ENCODE measurements at places on chromosomes 16 and 17. TPM values are rescaled to one million over a fixed set of nuclear protein-coding genes. Genes with fewer than 3 reads are reported as not detected.
A peak's percentile ranks its signal among the peaks of the same experiment; 100 is the strongest.

Gene MT1H
- total RNA-seq: not detected

DNA sequence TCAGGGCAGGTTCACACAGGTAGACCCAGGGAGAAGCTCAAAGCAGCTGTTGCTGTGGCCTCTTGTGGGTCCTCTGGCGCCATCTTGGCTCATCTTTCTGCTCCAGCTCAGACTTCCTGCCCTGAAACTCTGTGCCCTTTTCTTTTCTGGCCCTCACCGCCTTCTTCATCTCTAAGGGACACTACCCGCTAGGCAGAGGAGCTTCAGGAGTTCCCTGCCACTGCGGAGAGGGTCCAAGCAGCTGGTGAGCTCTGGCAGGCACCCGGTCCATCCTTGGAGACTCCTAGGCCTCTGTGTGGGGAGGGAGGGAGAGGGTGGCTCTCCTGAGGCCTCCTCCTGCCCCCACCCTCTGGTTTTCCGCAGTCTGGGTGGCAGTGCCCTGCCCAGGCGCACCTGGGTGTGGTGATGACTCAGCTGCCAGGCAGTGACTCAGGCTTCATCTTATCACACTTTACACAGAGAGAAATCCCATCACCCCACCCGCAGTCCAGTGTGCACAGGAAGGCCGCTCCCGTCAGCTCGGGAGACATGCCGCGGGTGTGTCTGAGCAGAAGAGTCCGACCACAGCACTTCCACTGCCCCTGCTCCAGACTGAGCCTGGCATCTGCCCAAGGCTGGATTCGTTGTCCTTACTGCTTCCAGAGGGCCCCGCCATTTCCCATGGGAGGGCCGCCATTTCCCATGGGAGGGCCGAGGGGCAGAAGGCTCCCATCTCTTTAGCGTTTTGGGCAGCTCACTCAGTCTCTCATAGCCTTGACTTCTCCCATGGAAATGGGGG lies 7.3 kb downstream of the NT5C start:
- no peaks in the 10 kb centered on the region for H3K36me3 ChIP-seq
- H3K27me3 ChIP-seq: no peaks in the 10 kb centered on the region
- H3K4me3 ChIP-seq: no peak overlapping the region
- H3K27ac ChIP-seq: no peak overlapping the region
- H3K4me1 ChIP-seq: no peaks in the 10 kb centered on the region
- peak; percentile 43 for DNase-seq

GRCh38 chr16:86198206-86199118 lies 299.5 kb downstream of the IRF8 start:
- peaks cover 57% of the 10 kb centered on the region for H3K27me3 ChIP-seq
- no peak overlapping the region for H3K4me3 ChIP-seq
- no peak overlapping the region for H3K27ac ChIP-seq
- no peaks in the 10 kb centered on the region for H3K4me1 ChIP-seq
- no peaks in the 10 kb centered on the region for H3K36me3 ChIP-seq
- no peak for DNase-seq

- H3K4me1 ChIP-seq: no peaks in the 10 kb centered on the region
- H3K27ac ChIP-seq: no peak overlapping the region
- H3K4me3 ChIP-seq: no peak overlapping the region
- no peaks in the 10 kb centered on the region for H3K36me3 ChIP-seq
- DNase-seq: no peak
Measured at GRCh38 chr16:86789621-86790051, 211.3 kb downstream of the FOXL1 start.

DNA sequence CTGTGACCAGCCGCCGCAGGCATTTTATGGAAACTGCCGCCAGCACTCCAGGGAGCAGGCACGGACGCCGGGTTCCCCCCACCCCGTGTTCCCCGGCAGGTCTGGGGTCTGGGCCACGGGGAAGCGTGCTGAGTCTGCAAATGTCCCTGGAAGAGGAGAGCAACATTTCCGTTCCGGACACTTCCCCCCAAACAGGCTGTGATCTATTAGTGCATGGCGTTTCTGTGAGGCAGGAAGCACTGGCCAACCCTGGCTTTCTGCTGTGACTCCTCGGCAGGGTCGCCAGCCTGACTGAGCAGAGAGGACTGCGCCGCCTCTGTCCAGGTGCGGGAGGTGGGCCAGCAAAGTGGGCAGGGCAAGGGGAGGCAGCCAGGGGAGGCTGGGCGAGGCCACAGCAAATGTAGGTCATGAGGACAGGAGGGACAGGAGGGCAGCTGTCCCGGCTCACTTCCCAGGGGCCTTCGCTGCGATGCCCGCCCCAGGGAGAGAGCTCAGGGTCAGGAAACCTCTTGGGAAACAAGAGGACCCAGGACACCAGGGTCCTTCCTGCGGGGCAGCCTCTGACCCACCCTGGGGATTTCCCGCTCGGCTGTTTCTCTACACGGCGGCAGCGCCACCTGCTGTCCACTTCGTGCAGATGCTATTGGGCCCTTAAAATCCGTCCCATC lies 9.5 kb downstream of the FOXF1 start:
- H3K27me3 ChIP-seq: peaks cover 80% of the 10 kb centered on the region
- H3K4me3 ChIP-seq: no peak overlapping the region
- no peak overlapping the region for H3K27ac ChIP-seq
- H3K36me3 ChIP-seq: no peaks in the 10 kb centered on the region
- no peak for DNase-seq

GRCh38 chr17:79401704-79402674 lies 208.9 kb downstream of the RBFOX3 start:
- H3K36me3 ChIP-seq: no peaks in the 10 kb centered on the region
- H3K27ac ChIP-seq: no peak overlapping the region
- no peak overlapping the region for H3K4me3 ChIP-seq
- no peak for DNase-seq
- peaks cover 70% of the 10 kb centered on the region for H3K27me3 ChIP-seq

GRCh38 chr17:48002266-48002915 lies 31.5 kb downstream of the CDK5RAP3 start:
- no peak overlapping the region for H3K4me3 ChIP-seq
- H3K27me3 ChIP-seq: peaks cover 2% of the 10 kb centered on the region
- DNase-seq: no peak
- H3K36me3 ChIP-seq: no peaks in the 10 kb centered on the region
- no peak overlapping the region for H3K27ac ChIP-seq

DNA sequence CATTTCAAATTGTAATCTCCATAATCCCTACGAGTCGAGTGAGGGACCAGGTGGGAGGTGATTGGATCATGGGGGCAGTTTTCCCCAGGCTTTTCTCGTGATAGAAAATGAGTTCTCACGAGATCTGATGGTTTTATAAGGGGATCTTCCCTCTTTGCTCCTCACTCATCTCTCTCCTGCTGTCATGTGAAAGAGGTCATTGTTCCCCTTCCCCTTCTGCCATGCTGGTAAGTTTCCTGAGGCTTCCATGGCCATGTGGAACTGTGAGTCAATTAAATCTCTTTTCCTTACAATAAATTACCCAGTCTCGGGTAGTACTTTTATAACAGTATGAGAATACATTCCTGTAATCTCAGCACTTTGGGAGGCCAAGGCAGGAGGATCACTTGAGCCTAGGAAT lies 76.7 kb upstream of the MARCHF10 start:
- H3K27ac ChIP-seq: no peak overlapping the region
- H3K27me3 ChIP-seq: no peaks in the 10 kb centered on the region
- no peak for DNase-seq
- H3K4me3 ChIP-seq: no peak overlapping the region

- no peak overlapping the region for H3K27ac ChIP-seq
- no peak overlapping the region for H3K4me3 ChIP-seq
- no peaks in the 10 kb centered on the region for H3K27me3 ChIP-seq
- H3K4me1 ChIP-seq: peaks cover 24% of the 10 kb centered on the region
Measured at GRCh38 chr17:32523827-32524552, 37.2 kb downstream of the CDK5R1 start.

DNA sequence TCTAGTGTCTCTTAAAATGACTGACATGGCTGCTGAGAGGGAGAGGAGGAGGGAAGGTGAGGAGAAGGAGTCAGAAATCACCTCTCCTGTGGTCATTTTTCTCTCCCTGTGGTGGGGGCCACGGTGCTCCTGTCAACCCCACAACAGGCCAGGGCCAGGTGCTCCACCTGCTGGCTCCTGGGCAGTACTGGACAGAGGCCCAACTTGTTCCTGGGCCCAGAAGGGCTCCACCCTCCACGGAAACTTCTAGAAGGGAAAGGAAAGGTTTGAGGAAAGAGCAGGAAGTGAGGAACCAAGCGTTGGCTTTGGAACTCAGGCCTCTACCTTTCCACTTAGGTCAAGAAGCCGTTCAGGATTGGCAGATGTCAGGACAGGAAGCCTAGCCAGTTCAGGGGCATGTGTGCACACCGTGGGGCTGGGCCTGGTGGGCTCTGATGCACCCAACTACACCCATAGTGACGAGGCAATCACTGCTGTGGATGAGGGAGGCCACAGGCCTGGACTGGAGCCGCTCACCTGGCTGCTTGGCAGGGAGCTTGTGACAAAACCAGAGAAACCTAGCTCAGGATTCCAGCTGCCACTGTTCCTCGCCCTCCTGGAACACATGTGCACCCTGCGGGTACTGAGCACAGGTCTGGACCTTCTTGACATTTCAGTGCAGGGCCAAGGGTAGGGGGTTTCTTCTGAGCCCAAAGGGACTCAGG lies 36.1 kb downstream of the WNT3 start:
- no peak for DNase-seq
- H3K4me3 ChIP-seq: no peak overlapping the region
- H3K4me1 ChIP-seq: no peaks in the 10 kb centered on the region
- H3K27ac ChIP-seq: no peak overlapping the region
- no peaks in the 10 kb centered on the region for H3K27me3 ChIP-seq

Gene PALB2
- total RNA-seq: 6.0 TPM

- DNase-seq: peak; percentile 1
- H3K4me1 ChIP-seq: no peaks in the 10 kb centered on the region
- no peaks in the 10 kb centered on the region for H3K27me3 ChIP-seq
- no peak overlapping the region for H3K27ac ChIP-seq
Measured at GRCh38 chr17:42284566-42284965, 3.7 kb upstream of the STAT5A start.

Gene KRTAP4-16
- not detected for total RNA-seq

Gene GALR2
- not detected for total RNA-seq

- no peaks in the 10 kb centered on the region for H3K36me3 ChIP-seq
- H3K27ac ChIP-seq: peak overlapping the region; percentile 41
- no peak for DNase-seq
- no peaks in the 10 kb centered on the region for H3K27me3 ChIP-seq
Measured at GRCh38 chr16:10871157-10871991, 5.6 kb upstream of the CIITA start.

- no peaks in the 10 kb centered on the region for H3K27me3 ChIP-seq
- no peaks in the 10 kb centered on the region for H3K4me1 ChIP-seq
- no peak overlapping the region for H3K4me3 ChIP-seq
- no peak overlapping the region for H3K27ac ChIP-seq
- no peaks in the 10 kb centered on the region for H3K36me3 ChIP-seq
Measured at GRCh38 chr17:15154618-15155017, 110.5 kb downstream of the PMP22 start.

DNA sequence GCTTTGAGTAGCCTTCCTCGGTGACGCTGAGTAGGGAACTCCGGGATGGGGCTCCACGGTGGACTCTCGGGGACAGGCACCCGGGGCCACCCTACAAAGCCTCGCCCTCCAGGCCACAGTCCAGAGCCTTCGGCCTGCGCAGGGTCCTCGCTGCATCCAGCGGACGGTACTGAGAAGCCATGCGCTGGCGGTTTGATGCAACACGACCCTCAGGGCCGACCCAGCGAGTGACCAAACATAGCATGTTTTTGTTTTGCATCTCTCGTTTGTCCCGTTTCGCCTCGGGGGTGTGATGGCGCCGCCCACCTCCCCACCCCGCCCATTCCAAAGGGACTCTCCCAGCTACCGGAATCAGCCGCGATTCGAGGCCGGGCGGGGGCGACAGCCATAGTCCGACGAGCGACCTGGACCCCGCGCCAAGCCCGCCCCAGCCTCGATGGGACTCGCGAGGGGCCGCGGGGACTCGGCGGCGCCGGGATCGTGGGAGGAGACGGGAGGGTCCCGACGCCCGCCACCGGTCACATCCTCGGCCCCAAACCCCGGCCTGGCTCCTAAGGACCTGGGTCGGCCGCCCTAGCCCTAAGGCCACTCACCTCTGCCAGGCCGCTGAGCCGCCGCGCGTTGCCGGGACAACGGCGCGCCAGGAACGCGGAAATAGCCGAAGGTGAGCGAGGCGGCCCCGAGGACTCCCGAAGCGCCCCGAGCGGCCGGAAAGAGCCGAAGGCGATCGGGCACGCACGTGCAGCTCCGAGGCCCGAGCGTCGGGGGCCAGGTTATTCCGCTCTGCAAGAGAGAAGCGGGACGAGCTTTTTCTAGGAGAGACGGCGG lies 1.6 kb downstream of the IFT140 start:
- peak overlapping the region; percentile 94 for H3K27ac ChIP-seq
- H3K36me3 ChIP-seq: peaks cover 8% of the 10 kb centered on the region
- peaks cover 29% of the 10 kb centered on the region for H3K4me1 ChIP-seq
- peak; percentile 81 for DNase-seq
- peak overlapping the region; percentile 69 for H3K4me3 ChIP-seq
- no peaks in the 10 kb centered on the region for H3K27me3 ChIP-seq

DNA sequence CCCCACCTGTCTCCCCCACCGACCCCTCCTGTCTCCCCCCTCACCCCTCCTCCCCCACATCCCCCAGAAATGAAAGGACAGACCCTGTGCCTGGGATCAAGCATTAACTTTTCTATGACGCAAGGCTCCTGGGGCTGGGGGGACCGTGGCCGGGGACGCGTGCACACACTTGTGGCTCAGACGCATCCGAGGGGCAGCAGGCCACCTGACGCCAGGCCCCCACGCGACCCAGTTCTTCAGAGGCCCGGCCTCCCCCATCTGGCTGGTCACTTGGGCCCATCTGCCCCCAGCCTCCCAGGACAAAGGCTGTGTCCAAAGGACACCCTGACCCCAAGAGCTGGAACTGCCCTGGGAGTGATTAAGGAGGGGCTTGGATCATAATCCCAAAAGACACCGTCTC lies 14.0 kb upstream of the PVALEF start:
- H3K36me3 ChIP-seq: no peaks in the 10 kb centered on the region
- H3K27ac ChIP-seq: no peak overlapping the region
- no peaks in the 10 kb centered on the region for H3K4me1 ChIP-seq
- no peak for DNase-seq
- H3K27me3 ChIP-seq: no peaks in the 10 kb centered on the region

DNA sequence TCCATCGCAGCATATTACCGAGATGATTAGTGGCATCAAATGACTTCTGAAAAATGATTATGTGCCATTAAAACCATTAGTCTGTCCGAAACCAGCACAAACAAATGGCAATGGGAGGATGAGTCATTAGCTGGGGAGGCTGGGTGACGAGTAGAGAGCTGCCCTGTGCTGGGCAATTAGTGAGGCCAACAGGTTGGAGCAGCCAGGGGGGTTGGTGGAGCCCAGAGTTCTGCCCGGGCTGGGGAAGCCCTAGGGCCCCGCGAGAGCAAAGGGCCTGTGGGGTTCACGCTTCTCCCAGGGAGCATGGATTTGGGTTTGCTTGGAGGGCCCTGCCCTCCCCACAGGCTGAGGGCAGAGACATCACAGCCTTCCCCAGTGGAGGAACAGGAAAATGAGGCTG lies 152.1 kb upstream of the RPL38 start:
- no peaks in the 10 kb centered on the region for H3K36me3 ChIP-seq
- H3K4me1 ChIP-seq: no peaks in the 10 kb centered on the region
- no peak overlapping the region for H3K27ac ChIP-seq
- H3K4me3 ChIP-seq: no peak overlapping the region
